ENCODE measurements at places on chromosomes 5 and 9.

GRCh38 chr5:124697933-124698591 is 48.4 kb downstream of the ZNF608 start:
- no peak for DNase-seq

DNA sequence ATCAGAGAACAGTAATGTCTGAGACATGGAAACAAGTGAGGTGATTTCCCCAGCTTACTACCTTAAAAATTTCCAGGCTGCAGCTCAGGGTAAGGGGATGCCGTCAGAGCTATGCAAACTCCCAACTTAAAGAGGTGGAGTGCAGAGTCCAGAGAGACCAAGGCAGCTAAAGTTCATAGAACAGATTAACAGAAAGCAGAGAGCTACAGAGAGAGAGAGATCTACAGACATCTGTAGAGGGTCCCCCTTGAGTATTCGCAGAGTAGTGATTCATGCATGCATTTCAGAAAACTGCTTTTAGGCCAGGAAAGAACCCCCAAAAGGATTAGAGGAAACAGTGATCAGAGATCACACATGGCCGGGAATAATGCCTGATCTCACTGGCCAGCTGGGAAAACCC is 306.2 kb upstream of the PUM3 start:
- DNase-seq: no peak

GRCh38 chr5:172364773-172365172 is 81.2 kb upstream of the UBTD2 start:
- no peak for DNase-seq

- no peak for DNase-seq
Measured at GRCh38 chr9:130745829-130746228, 52.2 kb downstream of the EXOSC2 start.
